ENCODE measurements at places on chromosomes 3 and 15.

- no peak for DNase-seq
These were observed 138.3 kb downstream of the DIPK2A start for GRCh38 chr3:144109944-144110343.

DNA sequence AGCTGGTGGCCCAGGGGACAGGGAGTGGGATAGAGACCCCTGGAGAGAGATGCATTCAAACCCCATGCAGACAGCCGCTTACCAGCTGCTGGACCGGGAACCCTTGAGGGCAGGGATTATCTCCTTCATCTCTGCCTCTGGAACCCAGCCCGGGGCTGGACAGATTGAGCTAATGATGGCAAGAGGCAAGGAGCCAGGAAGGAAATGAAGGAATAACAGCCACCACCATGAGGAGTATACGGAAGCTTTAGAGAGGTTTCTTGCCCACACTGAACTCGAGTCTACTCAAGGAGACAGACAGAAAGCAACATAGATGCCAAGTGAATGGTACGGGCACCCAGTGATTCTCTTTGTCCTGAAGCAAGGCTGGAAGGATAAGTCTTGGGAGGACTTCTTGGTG, 23.2 kb downstream of the HAPLN3 start:
- no peak for DNase-seq

DNA sequence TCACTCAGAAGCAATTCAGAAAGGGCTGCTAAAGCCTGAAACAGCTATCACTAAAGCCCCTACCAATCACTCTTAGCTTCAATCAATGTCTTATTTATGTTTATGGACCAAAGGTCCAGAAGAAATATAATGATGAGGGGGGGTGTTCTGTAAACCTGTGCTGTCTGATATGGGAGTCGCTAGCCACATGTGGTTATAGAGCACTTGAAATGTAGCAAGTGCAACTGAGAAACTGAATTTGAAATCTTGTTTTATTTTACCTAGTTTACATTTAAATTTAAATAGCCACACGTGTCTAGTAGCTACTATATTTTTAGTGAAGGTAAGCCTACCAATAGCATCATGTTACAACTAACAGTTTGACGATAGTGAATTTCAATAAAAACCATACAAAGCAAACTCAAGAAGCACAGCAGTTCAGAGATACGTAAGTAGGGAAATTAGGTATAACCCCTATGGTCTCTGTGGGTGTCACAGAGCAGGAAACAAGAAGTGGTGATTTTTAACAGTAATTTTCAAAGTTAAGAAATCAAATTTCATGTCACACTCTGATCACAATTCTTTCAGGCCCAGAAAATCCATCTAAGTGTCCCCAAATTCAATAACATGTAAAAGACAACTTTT, 3.6 kb downstream of the POU1F1 start:
- no peak for DNase-seq

GRCh38 chr3:124439603-124440002, 290.6 kb upstream of the UMPS start:
- no peak for DNase-seq

GRCh38 chr3:171219258-171219657, 192.7 kb upstream of the SLC2A2 start:
- DNase-seq = no peak

DNA sequence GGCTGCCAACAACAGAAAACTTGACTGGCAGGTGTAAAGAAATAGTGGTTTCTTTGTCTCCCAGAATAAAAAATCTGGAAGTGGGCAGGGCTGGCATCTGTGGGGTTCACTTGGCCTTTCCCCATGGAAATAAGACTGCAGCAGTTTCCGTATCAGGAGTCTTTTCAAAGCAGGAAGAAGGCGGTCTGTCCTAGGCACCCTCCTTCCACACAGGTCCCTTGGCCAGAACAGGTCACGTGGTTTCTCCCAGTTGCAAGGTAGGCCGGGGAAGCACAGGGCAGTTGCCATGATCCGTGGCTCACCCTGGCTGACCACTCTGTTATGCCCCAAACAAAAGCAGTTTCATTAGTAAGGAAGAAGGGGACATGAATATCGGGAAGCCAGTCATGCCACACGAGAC, 45.4 kb downstream of the ZDHHC19 start:
- DNase-seq = no peak

DNA sequence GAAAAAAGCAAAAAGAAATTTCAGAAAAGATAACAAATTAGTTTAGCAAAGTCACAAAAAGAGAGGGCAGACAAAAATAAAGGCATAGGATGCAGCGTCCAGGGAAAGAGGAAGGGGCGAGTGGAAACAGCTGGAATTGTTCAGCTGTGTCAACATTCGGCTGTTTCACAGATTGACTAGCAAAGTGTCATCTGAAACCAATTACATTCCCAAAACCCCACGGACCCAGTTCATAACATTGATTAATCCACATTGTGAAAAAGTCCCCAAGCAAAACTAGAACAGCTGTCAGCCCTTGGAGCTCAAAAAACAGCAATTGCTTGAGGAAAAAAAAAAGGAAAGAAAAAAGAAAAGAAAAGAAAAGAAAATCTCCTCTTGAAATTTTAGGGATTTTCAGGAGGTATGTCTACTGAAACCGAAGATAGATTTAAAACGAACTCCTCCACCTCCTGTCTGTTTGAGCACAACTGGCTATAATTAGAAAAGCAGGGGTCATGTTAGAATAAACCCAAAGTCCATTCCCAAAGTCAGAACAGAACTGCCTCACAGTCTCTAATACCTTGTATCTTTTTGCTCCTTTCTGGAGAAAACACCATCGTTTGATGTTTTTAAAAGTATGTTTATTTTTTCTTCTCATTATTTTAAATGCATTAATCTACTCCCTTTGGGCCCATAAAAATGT, 159.6 kb downstream of the RORA start:
- DNase-seq = no peak

DNA sequence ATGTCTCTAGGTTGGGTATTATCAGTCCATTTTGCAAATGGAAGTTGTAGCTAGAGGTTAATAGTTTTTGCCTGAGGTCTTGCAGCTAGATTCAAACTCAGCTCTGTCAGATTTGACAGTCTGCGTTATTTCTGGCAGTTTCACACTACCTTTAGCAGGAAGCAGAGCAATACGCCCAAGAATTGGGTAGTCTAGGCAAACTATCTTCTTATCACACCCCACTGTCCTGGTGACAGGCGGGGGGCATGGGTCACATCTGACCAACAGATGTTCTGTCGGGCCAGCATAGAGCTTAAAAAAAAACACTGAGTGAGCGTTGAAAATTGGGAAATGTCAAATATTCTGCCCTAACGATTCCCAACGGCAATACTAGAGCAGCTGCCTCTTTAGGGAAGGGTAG, 5.7 kb downstream of the GPR160 start:
- DNase-seq = no peak
